ENCODE measurements at places on chromosomes 2 and 18.

- DNase-seq: peak; percentile 43
Observed at GRCh38 chr2:98909317-98910211, 26.5 kb downstream of the CRACDL start.

DNA sequence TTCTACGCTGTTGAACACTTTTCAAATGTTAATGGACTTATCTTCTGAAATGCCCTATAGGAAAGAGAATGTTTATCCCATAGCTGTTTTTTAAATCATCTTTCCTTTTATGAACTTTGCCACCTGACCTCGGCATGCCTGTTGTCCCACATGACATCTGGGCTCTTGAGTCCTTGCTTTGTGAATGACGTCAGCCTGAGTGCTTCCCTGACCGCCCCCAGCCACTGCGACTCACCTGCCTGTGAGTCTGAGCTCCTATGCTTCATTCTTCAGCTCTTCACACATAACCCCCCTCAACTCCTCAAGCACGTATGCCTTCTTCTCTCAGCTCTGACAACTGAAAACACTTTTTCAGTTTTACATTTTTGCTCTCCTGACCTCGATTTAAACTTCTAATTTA is 166.8 kb downstream of the DCDC2C start:
- DNase-seq: no peak

DNA sequence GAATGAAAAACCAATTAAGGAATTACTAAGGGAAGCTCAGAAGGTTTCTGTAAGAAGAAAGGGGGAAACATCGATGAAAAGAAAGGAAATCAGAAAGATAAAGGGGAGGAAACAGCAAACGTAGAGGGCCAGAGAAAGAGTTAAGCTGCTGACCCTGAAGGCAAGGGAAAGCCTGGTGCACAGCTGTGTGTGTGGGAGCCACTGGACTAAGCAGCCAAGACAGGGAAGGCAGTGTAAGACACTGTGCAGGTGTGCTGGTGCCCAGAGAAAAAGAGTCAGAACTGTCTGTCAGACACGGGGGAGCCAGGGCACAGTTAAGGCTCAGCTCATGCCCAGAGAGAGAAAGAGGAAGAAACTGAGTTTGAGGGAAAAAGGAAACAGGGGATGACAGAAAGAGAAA is 104.0 kb downstream of the HIBCH start:
- no peak for DNase-seq

- no peak for DNase-seq
Observed at GRCh38 chr2:176067589-176068418, 16.0 kb downstream of the EVX2 start.

DNA sequence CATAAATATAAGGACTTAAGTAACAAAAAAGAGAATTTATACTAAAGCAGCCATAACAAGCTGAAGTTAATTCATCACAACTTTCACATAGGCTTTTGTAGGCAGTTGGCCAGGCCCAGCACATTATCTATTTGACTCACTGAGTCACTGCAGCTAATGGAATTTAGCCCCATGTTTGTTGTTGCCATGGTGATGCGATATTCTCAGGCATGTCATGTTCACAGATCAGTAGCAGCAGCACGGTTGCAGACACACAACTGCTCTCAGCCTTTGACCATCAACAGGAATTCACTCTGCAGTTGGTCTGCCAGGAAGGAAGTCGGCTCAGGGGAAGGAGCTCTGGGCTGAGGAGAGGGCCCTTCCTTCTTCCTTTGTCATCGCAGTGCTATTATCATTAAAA is 639.8 kb downstream of the TMEM182 start:
- no peak for DNase-seq

- DNase-seq: no peak
Observed at GRCh38 chr2:239964399-239965185, 60.5 kb downstream of the NDUFA10 start.

- DNase-seq: no peak
Observed at GRCh38 chr2:202944816-202945215, 32.7 kb downstream of the CARF start.

DNA sequence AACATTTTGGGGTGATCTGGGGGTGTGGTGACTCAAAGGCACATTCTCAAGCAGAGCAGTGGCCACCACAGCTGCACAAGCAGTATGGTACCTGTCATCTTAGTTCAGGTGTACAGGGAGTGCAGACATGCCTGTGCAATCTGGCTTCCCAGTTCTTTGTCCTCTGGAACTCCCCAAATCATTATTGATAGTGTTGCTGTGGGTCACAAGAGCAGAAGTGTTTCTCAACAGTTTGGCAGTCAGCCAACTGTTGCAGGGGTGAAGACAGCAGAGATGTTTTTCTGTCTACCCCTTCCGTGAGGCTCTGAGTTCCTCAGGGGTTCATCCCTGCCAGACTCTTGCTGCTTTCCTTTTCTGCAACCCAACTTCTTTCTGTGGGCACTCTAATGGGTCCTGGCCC is 206.5 kb upstream of the ZSWIM2 start:
- DNase-seq: no peak

DNA sequence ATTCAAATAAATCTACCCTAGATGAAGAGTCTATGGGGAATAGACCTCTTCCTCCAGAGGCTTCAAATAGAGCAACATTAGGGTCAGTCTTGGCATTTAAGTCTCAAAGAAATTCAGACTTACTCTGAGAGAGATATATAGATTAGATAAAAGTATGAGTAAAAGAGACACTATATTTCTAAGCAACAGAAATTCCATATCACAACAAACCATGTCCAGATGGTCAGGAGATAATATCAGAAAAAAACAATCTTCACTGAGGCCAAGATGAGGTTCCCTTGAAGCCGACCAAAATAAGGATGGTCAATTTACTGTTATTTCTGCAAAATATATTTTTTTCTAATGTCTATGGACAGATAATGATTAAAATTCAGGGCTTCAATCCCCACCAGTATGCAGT is 89.1 kb upstream of the NOSTRIN start:
- DNase-seq: no peak

GRCh38 chr2:26916128-26916692 is 54.2 kb upstream of the MAPRE3 start:
- DNase-seq: no peak

DNA sequence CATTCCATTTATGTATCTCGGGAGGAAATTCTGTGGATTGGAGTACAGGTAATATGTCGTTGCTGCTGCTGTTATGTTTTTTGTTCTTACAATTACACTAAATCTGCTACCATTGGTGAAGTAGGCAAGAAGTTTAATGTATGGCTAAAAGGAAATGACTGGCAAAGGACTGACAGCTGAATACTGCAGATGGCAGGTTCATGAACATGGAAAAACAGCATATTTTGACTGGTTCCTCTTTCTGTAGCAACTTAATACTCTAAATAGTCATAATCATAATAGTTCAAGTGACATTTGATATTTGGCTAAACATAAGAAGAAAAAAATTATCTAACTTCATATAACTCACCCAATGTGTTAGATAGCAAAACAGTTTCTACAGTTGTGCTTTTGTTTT is 84.5 kb upstream of the PGAP1 start:
- no peak for DNase-seq

- no peak for DNase-seq
Observed at GRCh38 chr18:74184875-74185274, 36.6 kb downstream of the TIMM21 start.

GRCh38 chr2:241200822-241201395 is 12.4 kb downstream of the ANO7 start:
- DNase-seq: no peak

- no peak for DNase-seq
Observed at GRCh38 chr2:192026059-192026824, 168.5 kb downstream of the TMEFF2 start.

DNA sequence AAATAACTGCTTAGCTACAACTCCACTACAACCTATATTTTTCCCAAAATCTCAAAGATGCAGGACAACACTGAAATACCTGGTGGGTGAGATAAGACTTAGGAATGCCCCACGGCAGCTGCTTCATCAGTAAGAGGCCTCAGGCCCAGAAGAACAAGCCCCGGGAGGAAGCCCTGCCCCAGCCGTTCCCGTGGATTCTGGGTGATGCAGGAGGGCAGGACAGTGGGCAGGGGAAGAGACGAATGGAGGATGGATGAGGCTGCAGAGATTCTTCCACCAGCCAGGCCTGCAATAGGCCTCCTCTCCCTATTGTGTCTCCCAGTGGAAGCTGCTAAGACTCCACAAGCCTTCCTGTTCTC is 197.9 kb upstream of the HDAC4 start:
- DNase-seq: no peak

GRCh38 chr2:40103590-40103989 is 324.5 kb upstream of the THUMPD2 start:
- DNase-seq: no peak

DNA sequence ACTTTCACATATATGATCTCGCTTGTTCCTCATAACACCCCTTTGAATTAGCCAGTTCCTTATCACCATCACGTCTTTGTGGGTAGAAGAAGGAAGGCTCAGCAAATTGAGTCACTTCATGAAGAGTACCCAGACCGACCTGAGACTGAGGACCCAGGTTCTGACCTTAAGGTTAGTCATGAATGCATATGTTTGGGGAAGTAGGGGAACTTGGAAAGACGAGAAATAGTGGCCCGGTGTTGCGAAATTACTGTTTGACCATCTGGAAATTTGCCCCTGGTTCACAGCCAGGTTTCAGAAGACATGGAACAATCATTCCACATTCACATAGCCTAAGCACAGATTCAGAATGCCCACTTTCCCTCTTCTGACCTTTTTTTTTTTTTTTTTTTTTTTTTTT is 59.8 kb downstream of the MEIS1 start:
- DNase-seq: peak; percentile 7

DNA sequence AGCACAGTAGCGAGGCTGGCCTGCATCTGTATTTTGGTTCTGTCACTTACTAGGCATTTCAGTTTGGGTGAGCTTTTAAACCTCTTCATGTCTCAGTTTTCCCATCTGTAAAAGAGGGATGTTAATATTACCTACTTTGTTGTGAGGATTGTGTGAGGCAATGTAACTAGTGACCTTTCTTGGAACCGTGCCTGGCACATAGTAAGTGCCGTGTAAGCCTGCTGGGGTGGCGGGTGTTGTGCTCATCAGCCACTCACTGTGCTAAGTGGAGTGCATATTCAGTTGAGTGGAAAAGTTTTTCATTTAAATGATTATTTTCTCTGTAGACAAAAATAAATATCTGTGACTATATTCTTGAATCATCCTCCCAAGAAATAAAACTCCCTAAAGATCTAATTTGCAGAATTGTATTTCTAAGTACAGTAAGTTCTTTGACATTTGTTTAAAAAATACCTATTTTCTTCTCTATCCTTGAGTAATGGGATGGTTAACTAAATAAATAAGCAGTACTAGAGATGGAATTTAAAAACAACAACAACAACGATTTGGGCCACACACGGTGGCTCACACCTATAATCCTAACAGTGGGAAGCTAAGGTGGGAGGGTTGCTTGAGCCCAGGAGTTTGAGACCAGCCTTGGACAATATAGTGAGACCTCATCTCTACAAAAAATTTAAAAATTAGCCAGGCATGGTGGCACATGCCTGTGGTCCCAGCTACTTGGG is 56.7 kb downstream of the MALT1 start:
- peak; percentile 42 for DNase-seq

DNA sequence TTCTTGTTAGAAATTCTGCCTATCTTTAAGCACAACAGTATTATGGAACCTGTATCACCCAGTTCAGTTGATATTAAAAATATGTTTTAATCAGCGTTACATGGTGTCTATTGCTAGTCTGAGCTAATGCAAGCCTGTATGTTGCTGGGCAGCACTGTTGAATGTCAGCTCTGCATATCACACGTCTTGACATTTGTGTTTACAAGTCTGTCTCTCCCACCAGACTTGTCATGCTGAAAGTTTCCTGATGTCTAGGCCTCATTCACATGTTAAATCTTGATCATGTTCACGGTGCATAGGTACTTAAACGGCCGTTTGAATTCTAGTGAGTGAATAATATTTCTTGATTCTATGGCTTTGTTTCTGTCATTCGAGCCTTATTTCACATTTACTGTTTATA is 385.0 kb downstream of the SOCS6 start:
- no peak for DNase-seq

- peak; percentile 48 for DNase-seq
Observed at GRCh38 chr2:241636182-241637017, 558 bp downstream of the THAP4 start.

GRCh38 chr2:101790857-101791256 is 93.3 kb downstream of the MAP4K4 start:
- peak; percentile 58 for DNase-seq

- DNase-seq: no peak
Observed at GRCh38 chr2:232058063-232058877, 96.8 kb downstream of the DIS3L2 start.

- DNase-seq: no peak
Observed at GRCh38 chr2:28394331-28394877, 1.7 kb downstream of the FOSL2 start.

DNA sequence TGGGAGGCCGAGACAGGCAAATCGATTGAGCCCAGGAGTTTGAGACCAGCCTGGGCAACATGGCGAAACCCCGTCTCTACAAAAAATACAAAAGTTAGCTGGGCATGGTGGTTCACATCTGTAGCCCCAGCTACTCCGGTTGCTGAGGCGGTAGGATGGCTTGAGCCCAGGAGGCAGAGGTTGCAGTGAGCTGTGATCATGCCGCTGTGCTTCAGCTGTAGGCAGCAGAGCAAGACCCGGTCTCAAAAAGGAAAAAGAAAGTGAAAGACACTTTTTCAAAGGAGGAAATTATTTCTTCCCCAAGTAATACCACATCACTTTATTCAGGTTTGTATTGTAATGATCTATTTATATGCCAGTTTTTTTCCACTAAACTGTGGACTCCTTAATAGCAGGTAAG is 35.7 kb upstream of the TAF4B start:
- DNase-seq: no peak

DNA sequence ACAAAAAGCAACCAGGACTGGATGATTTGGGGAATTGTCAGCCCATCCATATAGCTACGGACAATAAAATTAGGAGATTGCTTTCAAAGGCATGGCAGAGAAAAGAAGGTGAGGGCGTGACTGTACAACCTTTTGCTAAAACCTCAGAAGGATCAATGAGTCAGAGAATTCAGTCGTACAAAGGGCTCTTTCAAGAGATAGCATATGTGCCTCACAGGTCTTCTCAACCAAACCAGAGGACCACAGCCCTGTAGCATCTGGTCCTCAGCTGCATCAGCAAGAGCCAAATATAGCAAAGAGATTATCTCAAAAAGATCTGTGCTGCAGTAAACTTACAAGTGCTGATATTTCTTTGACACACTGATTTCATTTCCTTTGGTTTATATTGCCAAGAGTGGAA is 149.9 kb upstream of the RAB6C start:
- no peak for DNase-seq
